ENCODE measurements at places on chromosomes 1 and 21. TPM values are rescaled to one million over a fixed set of nuclear protein-coding genes. Genes with fewer than 3 reads are reported as not detected.

Gene NBPF20
- total RNA-seq: 2.9 TPM

Gene TNFRSF4
- 3.6 TPM for total RNA-seq

Gene TIE1
- 1,011 TPM for total RNA-seq

Gene MYOG
- total RNA-seq: not detected
